Upper lobe of left lung (tissue), 6 donors: ENCODE measurements at places on chromosomes 4 and X. TPM values are rescaled to one million over a fixed set of nuclear protein-coding genes. Genes with fewer than 3 reads are reported as not detected.

GRCh38 chr4:42142591-42142990 is 9.9 kb downstream of the BEND4 start:
- H3K36me3 ChIP-seq, result no peaks in the 10 kb centered on the region
- no peaks in the 10 kb centered on the region for H3K4me1 ChIP-seq
- no peak overlapping the region for H3K4me3 ChIP-seq
- no peaks in the 10 kb centered on the region for H3K27me3 ChIP-seq
- no peak overlapping the region for H3K27ac ChIP-seq

GRCh38 chr4:23353200-23353599 is 536.6 kb downstream of the PPARGC1A start:
- no peak for DNase-seq
- H3K4me3 ChIP-seq, result no peak overlapping the region
- H3K27ac ChIP-seq, result no peak overlapping the region
- no peaks in the 10 kb centered on the region for H3K27me3 ChIP-seq
- H3K36me3 ChIP-seq, result no peaks in the 10 kb centered on the region

- peak; percentile 46 for DNase-seq
- H3K4me3 ChIP-seq, result peak overlapping the region; percentile 84
- no peaks in the 10 kb centered on the region for H3K27me3 ChIP-seq
- peak overlapping the region; percentile 94 for H3K27ac ChIP-seq
- peaks cover 48% of the 10 kb centered on the region for H3K4me1 ChIP-seq
These were observed 851 bp downstream of the POLR2B start for GRCh38 chr4:56979421-56980072.

Gene SSX1
- total RNA-seq, result not detected

Gene NAA11
- total RNA-seq, result not detected

GRCh38 chr4:32748061-32748460 is 2027.9 kb downstream of the PCDH7 start:
- no peak for DNase-seq
- H3K4me3 ChIP-seq, result no peak overlapping the region
- H3K27ac ChIP-seq, result no peak overlapping the region
- no peaks in the 10 kb centered on the region for H3K27me3 ChIP-seq
- no peaks in the 10 kb centered on the region for H3K4me1 ChIP-seq

- no peak overlapping the region for H3K27ac ChIP-seq
- no peaks in the 10 kb centered on the region for H3K27me3 ChIP-seq
These were observed 628.3 kb upstream of the EPHA5 start for GRCh38 chr4:66298569-66298968.

Gene CSAG3
- not detected for total RNA-seq

DNA sequence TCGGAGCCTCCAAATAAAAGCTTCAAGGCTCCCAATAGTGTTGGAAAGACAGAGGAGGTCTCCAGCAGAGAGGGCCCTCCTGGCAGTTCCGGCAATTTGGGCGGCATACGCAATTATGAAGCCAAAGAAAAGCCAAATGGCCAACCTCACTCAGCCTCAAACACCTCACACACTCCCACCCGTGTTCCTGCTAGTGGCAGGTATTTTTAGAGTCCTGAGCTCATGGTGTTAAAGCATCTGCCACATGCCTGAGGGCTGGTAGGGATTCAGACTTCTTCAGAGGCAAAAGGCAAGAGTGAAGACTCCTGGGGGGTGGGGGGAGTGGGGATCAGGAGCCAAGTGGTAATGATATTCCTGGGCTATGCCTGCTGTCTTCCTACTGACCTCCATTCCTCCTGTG is 7.4 kb downstream of the RAB33A start:
- no peak overlapping the region for H3K27ac ChIP-seq
- H3K36me3 ChIP-seq, result no peaks in the 10 kb centered on the region
- H3K27me3 ChIP-seq, result no peaks in the 10 kb centered on the region
- DNase-seq, result no peak

Gene TSPAN7
- total RNA-seq, result 7.3 TPM

DNA sequence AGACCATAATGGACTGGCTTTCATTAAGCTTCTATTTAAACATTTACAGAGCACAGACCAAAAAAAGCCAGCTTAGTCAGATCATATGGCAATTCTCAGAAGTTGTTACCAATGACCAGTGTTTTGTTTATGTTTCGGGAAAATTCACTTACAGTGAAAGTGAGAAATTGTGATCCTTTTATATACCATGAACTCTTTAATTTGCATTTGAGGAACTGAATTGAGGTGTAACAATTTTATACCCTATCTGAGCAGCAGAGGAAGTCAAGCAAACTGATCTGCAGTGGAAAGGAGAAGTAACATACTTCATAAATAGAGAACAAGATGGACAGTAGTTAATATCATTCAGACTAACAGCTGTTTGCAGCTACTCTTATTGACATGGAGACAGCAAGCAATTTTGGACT is 97.1 kb downstream of the TMA16 start:
- H3K27me3 ChIP-seq, result no peaks in the 10 kb centered on the region
- DNase-seq, result no peak
- no peaks in the 10 kb centered on the region for H3K36me3 ChIP-seq
- no peaks in the 10 kb centered on the region for H3K4me1 ChIP-seq

DNA sequence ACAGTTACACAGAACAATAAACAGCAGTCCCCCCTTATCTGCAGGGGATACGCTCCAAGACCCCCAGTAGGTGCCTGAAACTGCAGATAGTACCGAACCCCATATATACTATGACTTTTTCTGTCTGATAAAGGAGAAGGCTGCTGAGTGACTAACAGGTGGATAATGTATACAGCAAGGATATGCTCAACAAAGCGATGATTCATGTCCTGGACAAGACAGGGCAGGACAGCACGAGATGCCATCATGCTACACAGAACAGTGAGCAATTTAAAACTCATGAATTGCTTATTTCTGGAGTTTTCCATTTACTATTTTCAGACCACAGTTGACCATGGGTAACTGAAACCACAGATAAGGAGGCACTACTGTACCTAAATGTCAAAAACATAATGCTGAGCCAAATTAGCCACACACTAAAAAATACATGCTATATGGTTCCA is 76.1 kb downstream of the MANBA start:
- H3K4me1 ChIP-seq, result no peaks in the 10 kb centered on the region
- no peaks in the 10 kb centered on the region for H3K27me3 ChIP-seq
- no peak overlapping the region for H3K27ac ChIP-seq
- H3K4me3 ChIP-seq, result no peak overlapping the region
- H3K36me3 ChIP-seq, result peaks cover 12% of the 10 kb centered on the region

Gene UGT8
- 2.0 TPM for total RNA-seq

Gene CHST7
- 8.1 TPM for total RNA-seq

DNA sequence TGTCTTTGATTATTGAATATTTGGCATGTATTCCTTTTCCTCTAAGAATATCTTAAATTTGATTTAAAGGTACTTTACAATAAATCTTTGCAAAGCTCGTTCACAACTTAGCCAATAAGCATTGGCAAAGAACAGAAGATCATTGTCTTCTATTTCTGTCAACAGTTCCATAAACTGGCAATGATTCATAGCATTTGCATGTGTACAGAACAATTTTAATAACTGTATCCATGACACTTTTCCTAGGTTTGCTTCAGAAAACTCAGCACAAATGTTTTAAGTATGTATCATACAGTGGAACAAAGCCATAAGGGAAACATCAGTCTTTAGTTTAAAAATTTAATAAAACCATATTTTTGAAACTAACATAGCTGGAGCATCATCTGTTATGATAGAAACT is 462.7 kb upstream of the RPS6KA3 start:
- H3K4me1 ChIP-seq, result no peaks in the 10 kb centered on the region
- no peaks in the 10 kb centered on the region for H3K27me3 ChIP-seq
- no peak for DNase-seq
- no peaks in the 10 kb centered on the region for H3K36me3 ChIP-seq
- H3K27ac ChIP-seq, result no peak overlapping the region

Gene USP17L26
- not detected for total RNA-seq

GRCh38 chr4:54066088-54066415 is 1.6 kb upstream of the CHIC2 start:
- H3K4me3 ChIP-seq, result no peak overlapping the region
- DNase-seq, result no peak
- no peaks in the 10 kb centered on the region for H3K36me3 ChIP-seq
- H3K4me1 ChIP-seq, result peaks cover 22% of the 10 kb centered on the region
- no peaks in the 10 kb centered on the region for H3K27me3 ChIP-seq

GRCh38 chr4:20462426-20463175 is 210.9 kb downstream of the SLIT2 start:
- no peak overlapping the region for H3K27ac ChIP-seq
- H3K36me3 ChIP-seq, result no peaks in the 10 kb centered on the region
- no peaks in the 10 kb centered on the region for H3K4me1 ChIP-seq
- H3K27me3 ChIP-seq, result no peaks in the 10 kb centered on the region

- H3K4me1 ChIP-seq, result no peaks in the 10 kb centered on the region
- H3K4me3 ChIP-seq, result no peak overlapping the region
- H3K27me3 ChIP-seq, result no peaks in the 10 kb centered on the region
These were observed 24.6 kb downstream of the GPC4 start for GRCh38 chrX:133390676-133391075.
